Aorta (tissue), 5 donors: ENCODE measurements at places on chromosomes 7 and 10. TPM values are rescaled to one million over a fixed set of nuclear protein-coding genes. Genes with fewer than 3 reads are reported as not detected.

DNA sequence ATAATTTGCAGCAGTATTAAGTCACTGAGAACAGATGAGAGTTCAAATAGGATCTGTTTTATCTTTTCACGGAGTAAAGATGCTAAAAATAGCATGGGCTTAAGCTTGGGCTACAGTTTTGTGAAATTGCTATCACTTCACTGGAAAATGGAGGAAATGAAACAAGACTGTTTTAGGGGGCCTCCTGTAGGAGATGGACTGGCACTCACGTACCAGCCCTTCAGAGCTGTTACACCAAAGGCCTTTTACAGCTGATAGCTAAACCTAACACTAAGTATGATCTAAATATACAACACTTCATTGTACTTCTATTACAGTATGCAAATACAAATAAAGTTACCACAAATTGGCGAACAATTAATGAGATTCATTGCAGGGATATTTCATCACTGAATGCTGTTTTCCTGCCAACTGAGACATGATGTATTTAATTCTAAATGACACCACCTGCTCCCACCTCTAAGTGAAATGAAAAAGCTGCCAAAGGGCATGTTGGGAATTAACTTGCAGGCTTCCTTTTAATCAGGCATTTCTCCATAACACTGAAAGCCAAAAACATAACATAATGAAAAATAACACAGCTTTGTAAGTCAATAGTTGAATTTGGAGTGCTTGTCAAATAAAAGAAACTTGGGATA lies 304.5 kb upstream of the LRRN3 start:
- no peak overlapping the region for H3K27ac ChIP-seq
- H3K4me3 ChIP-seq = no peak overlapping the region
- no peak for DNase-seq

DNA sequence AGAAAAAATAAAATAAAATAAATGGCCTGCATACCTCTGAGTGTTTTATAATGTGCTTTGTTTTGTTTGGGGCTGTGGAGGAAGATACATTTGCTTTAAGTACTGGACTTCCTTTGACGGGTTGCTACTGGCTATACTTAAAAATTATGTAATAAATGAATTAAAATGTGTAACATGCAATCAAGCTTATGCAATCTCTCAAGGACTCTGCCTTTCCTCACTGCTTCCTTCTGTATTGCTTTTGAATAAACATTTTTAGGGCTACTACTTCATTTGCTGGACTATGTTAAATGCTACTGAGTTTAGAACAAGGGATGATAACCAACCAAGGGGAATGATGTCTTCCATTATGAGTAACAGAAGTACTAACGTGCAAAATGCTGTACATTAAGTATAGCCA lies 91.6 kb downstream of the ETV1 start:
- no peak overlapping the region for H3K27ac ChIP-seq
- no peaks in the 10 kb centered on the region for H3K27me3 ChIP-seq
- peaks cover 2% of the 10 kb centered on the region for H3K36me3 ChIP-seq
- no peak for DNase-seq

GRCh38 chr7:149409895-149410294 lies 51.0 kb downstream of the ZNF777 start:
- no peak overlapping the region for H3K4me3 ChIP-seq
- no peaks in the 10 kb centered on the region for H3K4me1 ChIP-seq
- no peak for DNase-seq
- no peaks in the 10 kb centered on the region for H3K27me3 ChIP-seq
- H3K27ac ChIP-seq = no peak overlapping the region

GRCh38 chr10:51340845-51341610 lies 266.7 kb downstream of the PRKG1 start:
- no peak overlapping the region for H3K27ac ChIP-seq
- DNase-seq = no peak
- H3K36me3 ChIP-seq = no peaks in the 10 kb centered on the region
- no peaks in the 10 kb centered on the region for H3K27me3 ChIP-seq

GRCh38 chr7:42414941-42415505 lies 178.0 kb upstream of the GLI3 start:
- no peaks in the 10 kb centered on the region for H3K36me3 ChIP-seq
- H3K27me3 ChIP-seq = no peaks in the 10 kb centered on the region
- DNase-seq = no peak
- H3K4me1 ChIP-seq = no peaks in the 10 kb centered on the region
- no peak overlapping the region for H3K4me3 ChIP-seq

- no peaks in the 10 kb centered on the region for H3K4me1 ChIP-seq
- DNase-seq = no peak
- no peaks in the 10 kb centered on the region for H3K36me3 ChIP-seq
- no peaks in the 10 kb centered on the region for H3K27me3 ChIP-seq
- H3K4me3 ChIP-seq = no peak overlapping the region
These were observed 71.0 kb downstream of the GNAT3 start for GRCh38 chr7:80440883-80441282.

GRCh38 chr7:139482122-139482521 lies 1.4 kb downstream of the KLRG2 start:
- H3K36me3 ChIP-seq = no peaks in the 10 kb centered on the region
- H3K4me3 ChIP-seq = no peak overlapping the region
- no peaks in the 10 kb centered on the region for H3K27me3 ChIP-seq
- no peaks in the 10 kb centered on the region for H3K4me1 ChIP-seq
- DNase-seq = no peak
- no peak overlapping the region for H3K27ac ChIP-seq

- DNase-seq = no peak
- no peak overlapping the region for H3K4me3 ChIP-seq
- no peaks in the 10 kb centered on the region for H3K4me1 ChIP-seq
- H3K27me3 ChIP-seq = no peaks in the 10 kb centered on the region
These were observed 12.4 kb upstream of the SEMA3A start for GRCh38 chr7:84207025-84207424.

DNA sequence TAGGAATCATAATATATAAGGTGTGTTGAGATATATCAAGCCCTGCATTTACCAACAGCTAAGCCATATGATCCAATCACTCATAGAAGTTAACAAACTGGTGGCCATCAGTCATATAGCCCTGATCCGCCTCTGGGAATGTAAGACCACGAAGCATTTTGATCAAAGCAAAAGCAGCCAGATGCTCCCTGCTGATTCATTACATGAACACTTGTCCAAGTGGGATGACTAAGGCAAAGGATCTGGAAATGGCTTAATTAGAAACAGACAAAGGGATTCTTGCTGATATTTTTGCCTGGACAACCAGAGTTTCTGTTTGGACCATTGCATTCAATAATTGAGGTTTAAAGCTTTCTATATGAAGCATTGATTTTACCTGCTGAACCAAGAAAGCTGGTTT lies 535.5 kb downstream of the GPAM start:
- H3K4me3 ChIP-seq = no peak overlapping the region
- no peak overlapping the region for H3K27ac ChIP-seq
- no peaks in the 10 kb centered on the region for H3K36me3 ChIP-seq

GRCh38 chr10:35042783-35043182 lies 47.4 kb downstream of the CUL2 start:
- no peak for DNase-seq
- peaks cover 3% of the 10 kb centered on the region for H3K36me3 ChIP-seq
- no peaks in the 10 kb centered on the region for H3K4me1 ChIP-seq
- no peak overlapping the region for H3K27ac ChIP-seq
- no peak overlapping the region for H3K4me3 ChIP-seq

DNA sequence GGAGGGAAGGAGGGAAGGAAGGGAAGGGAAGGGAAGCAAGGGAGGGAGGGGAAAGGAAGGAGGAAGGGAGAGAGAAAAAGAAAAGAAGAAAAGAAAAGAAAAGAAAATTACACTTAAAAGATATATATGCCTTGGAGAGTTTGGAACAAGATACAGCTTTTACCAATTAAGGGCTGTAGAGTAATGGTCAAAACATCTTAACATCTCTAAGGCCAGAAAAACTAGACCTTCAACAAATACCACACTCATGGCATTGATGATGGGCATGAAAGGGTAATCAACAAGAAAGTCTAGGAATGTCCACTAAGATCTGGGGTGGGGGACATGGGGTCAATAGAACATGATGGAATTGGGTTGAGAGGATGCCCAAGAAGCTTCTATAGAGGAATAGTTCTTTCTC lies 74.5 kb downstream of the CREB3L2 start:
- no peak overlapping the region for H3K4me3 ChIP-seq
- H3K4me1 ChIP-seq = peaks cover 6% of the 10 kb centered on the region
- H3K27me3 ChIP-seq = no peaks in the 10 kb centered on the region
- no peak overlapping the region for H3K27ac ChIP-seq
- H3K36me3 ChIP-seq = no peaks in the 10 kb centered on the region
- no peak for DNase-seq

DNA sequence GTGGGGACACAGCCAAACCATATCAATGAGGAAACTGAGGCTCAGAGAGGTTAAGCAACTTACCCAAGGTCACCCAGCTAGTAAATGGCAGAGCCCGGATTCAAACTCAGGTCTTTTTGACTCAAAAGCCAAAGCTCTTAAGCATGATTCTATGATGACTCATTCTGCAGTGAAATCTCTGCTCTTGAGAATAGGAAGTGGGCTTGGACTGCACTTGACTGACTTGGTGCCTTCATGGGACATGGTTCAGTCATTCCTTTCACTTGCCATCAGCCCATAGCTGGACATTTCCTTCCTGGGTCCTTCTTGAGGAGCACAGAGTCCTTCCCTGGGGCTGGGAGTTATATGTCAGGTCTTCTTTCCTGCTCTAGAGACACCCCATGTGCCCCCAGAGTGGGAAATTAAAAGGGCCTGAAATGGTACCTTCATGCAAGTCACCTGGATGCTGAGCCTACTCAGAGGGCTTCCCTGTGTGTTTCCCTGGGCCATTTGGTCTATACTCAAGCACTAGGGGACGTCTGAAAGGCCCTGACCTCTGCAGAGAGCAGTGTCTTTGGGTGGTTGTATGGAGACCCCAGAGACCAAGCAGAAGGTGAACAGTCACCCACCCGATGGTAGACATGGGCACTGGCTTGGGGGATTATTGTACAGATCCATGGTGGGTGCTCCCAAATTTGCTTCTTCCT lies 62.4 kb upstream of the SDK1 start:
- H3K36me3 ChIP-seq = no peaks in the 10 kb centered on the region
- no peak for DNase-seq
- H3K27me3 ChIP-seq = no peaks in the 10 kb centered on the region
- no peak overlapping the region for H3K27ac ChIP-seq

DNA sequence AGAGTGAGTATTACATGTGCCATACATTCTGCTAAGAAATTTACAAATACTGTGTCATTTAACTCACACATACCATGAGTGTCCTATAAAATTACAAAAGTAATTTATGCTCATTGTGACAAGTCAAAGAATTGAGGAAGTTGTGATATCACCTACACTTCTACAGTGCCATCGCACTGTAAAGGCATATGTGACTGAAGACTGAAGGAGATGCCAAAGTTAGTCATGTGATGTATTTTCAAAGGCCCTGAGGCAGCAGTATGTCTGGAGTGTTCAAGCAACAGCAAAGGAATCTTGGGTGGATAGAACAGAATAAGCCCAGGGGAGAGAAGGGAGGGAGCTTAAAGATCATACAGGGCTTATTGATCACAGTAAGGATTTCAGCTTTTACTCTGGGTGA lies 176.8 kb downstream of the WNT2 start:
- DNase-seq = no peak
- no peaks in the 10 kb centered on the region for H3K4me1 ChIP-seq
- no peak overlapping the region for H3K27ac ChIP-seq
- H3K4me3 ChIP-seq = no peak overlapping the region
- H3K36me3 ChIP-seq = no peaks in the 10 kb centered on the region

DNA sequence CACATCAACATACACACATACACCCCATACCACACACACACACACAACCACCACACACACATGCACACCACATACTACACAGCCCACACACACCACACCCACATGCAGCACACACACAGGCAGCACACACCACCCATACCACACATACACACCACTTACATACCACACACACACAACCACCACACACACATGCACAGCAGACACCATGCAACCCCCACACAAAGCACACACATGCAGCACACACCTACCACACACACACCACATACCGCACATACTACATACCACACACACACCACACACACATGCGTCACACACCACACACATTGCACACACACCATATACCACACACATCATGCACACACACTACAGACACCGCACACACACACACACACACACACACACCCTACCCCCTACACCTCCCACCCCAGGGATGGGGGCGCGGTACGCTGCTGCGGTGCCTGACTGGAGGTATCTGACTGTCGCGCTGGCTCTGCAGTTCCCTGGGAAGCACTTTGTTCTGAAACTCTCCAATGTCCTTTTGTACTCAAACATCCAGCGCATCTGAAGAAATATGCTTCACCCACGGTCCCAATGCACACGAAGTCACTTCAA lies 5.4 kb upstream of the TRPV6 start:
- no peak overlapping the region for H3K4me3 ChIP-seq
- H3K4me1 ChIP-seq = no peaks in the 10 kb centered on the region
- no peaks in the 10 kb centered on the region for H3K27me3 ChIP-seq

- no peaks in the 10 kb centered on the region for H3K36me3 ChIP-seq
- H3K27me3 ChIP-seq = no peaks in the 10 kb centered on the region
- DNase-seq = no peak
- H3K4me1 ChIP-seq = peaks cover 5% of the 10 kb centered on the region
These were observed 476.9 kb downstream of the KCNMA1 start for GRCh38 chr10:77160679-77161078.

- no peak overlapping the region for H3K27ac ChIP-seq
- no peaks in the 10 kb centered on the region for H3K4me1 ChIP-seq
- no peaks in the 10 kb centered on the region for H3K36me3 ChIP-seq
These were observed 135.0 kb downstream of the GATA3 start for GRCh38 chr10:8189458-8189857.

DNA sequence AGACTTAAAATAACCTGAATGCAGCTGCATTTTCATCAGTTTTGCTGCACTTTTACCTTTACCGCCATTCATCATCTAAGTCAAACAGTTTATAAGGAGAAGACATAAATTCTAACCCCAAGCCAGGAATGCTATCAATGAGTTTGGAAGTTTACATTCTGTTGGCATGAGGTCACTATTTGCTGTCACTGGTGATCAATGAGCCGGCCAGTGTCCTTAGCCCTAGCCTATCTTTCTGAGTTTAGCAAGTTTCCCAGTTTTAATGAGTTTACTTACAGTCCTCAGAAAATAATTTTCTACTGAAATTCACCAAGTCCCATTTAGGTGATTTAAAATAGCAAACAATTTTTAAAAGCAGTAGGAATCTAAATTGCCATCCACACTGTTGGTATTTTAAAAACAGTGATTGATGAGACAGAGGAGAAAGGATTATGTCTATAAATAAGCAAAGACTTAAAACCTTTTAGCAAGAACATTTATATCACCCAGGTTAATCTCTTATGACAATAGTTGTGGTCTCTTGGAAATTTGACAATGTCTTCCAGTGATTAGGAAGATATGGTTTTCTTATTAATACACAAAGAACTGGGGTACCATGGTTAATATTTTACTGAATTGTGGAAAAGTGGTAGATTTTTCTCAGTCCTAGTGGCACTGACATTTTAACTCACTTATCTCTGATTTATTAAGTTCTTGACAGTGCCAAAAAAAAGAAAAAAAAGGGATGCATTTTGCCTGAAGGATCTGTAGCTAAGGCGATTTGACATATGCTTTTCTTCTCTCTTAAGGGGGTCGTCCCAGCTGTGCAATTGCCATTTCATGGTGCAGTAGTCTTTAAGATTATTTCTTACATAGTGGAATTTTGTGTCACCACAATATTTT lies 443.4 kb upstream of the ANKRD30A start:
- no peaks in the 10 kb centered on the region for H3K27me3 ChIP-seq
- H3K36me3 ChIP-seq = no peaks in the 10 kb centered on the region
- DNase-seq = no peak
- H3K27ac ChIP-seq = no peak overlapping the region
- no peak overlapping the region for H3K4me3 ChIP-seq

MUC12 gene
- total RNA-seq = 0.88 TPM

SPDYE11 gene
- total RNA-seq = not detected

CBX3 gene
- total RNA-seq = 86.6 TPM

MINPP1 gene
- total RNA-seq = 10.2 TPM

OPALIN gene
- total RNA-seq = not detected

RPA3 gene
- total RNA-seq = 15.6 TPM

KCNMA1 gene
- 163 TPM for total RNA-seq
